ENCODE measurements at places on chromosomes 3 and 15. TPM values are rescaled to one million over a fixed set of nuclear protein-coding genes. Genes with fewer than 3 reads are reported as not detected.

The PDZRN3 gene
- total RNA-seq = 5.5 TPM

The CDHR4 gene
- not detected for total RNA-seq

The EFHB gene
- 1.6 TPM for total RNA-seq

The TAGLN3 gene
- 6.4 TPM for total RNA-seq

The FGF12 gene
- total RNA-seq = 5.1 TPM

The DNAH12 gene
- not detected for total RNA-seq

The CEP70 gene
- 31.1 TPM for total RNA-seq

The P2RY14 gene
- not detected for total RNA-seq

The NOX5 gene
- not detected for total RNA-seq

The WNT5A gene
- total RNA-seq = 1.3 TPM

GRCh38 chr3:120587332-120587975 is 8.7 kb upstream of the NDUFB4 start:
- H3K27me3 ChIP-seq = no peaks in the 10 kb centered on the region
- no peaks in the 10 kb centered on the region for H3K4me1 ChIP-seq
- no peak for DNase-seq
- no peak overlapping the region for H3K4me3 ChIP-seq

GRCh38 chr3:39138804-39139415 is 14.5 kb downstream of the CSRNP1 start:
- H3K27ac ChIP-seq = no peak overlapping the region
- H3K27me3 ChIP-seq = no peaks in the 10 kb centered on the region
- peak; percentile 16 for DNase-seq
- no peaks in the 10 kb centered on the region for H3K4me1 ChIP-seq
- peaks cover 22% of the 10 kb centered on the region for H3K36me3 ChIP-seq
- H3K4me3 ChIP-seq = no peak overlapping the region

GRCh38 chr3:187314176-187314575 is 22.6 kb upstream of the MASP1 start:
- no peaks in the 10 kb centered on the region for H3K27me3 ChIP-seq
- no peak overlapping the region for H3K27ac ChIP-seq
- DNase-seq = no peak
- H3K4me3 ChIP-seq = no peak overlapping the region
- peaks cover 5% of the 10 kb centered on the region for H3K36me3 ChIP-seq

DNA sequence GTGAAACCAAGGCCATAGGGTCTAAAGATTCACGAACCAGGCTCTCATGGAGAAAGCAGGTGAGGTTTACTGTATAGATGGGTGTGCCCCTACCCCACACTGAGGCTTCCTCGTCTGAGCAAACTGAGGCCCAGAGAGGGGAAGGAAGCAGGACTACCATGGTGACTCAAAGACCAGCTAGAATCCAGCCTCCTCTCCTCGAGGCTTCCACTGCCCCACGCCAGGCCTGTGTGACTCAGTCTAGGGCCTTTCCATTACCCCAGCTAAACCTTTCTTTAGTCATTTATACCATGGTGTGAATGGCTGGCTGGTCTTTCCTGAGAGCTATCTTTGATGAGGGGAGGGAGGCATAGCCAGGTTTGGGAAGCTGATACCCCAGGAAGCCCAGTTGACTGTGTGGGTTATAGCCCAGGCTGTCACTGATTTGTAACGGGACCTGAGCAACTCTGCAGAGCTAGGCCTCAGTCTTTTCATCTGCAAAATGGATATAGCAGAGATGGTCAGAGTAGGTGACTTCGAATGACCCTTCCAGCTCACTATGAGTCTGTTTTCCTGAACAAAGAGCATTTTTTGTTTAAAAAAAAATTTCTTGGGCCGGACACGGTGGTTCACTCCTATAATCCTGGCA is 3.0 kb upstream of the RHO start:
- H3K27ac ChIP-seq = no peak overlapping the region
- H3K4me1 ChIP-seq = peaks cover 8% of the 10 kb centered on the region
- H3K4me3 ChIP-seq = no peak overlapping the region

DNA sequence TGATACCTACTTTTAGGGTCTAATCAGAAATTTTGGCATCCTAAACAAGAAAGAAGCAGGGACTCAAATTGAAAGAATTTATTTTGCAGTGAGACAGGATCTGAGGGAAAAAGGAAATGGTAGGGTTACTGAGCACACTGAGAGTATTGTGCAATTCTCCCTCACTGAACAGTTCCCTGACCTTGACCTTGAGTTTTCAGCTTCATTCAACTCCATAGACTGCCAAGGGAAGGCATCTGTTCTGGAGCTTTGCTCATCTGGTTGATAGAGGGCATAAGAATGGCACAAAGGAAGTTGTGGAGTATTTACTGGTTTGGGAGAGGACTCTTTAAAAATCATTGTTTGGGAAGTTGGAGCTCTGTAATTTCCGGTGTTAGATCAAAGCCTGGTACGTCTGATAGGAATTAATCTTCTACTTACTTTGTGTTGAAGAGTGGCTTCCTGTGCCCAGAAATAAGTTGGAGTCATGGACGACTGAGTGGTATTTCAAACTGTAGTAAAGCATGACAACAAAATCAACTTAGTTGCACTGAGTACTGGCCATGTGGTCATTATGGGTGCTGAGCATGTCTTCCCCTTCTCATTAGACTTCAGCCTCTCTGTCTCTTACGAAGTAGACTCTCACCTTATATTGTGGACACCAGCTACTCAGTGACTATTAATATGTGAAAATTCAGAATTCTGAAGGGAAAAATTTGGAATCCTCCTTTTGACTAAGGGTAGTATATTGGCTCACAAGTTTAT is 40.8 kb downstream of the CLDN1 start:
- no peaks in the 10 kb centered on the region for H3K27me3 ChIP-seq
- DNase-seq = no peak
- H3K4me1 ChIP-seq = no peaks in the 10 kb centered on the region
- no peak overlapping the region for H3K27ac ChIP-seq
- H3K36me3 ChIP-seq = no peaks in the 10 kb centered on the region

- H3K27me3 ChIP-seq = no peaks in the 10 kb centered on the region
- DNase-seq = peak; percentile 76
- H3K4me3 ChIP-seq = no peak overlapping the region
- H3K4me1 ChIP-seq = 0 out of 2 replicates have a peak, but pooled peaks cover 6% of the 10 kb centered on the region
Measured at GRCh38 chr3:51389423-51390183, 1.5 kb upstream of the RBM15B start.

DNA sequence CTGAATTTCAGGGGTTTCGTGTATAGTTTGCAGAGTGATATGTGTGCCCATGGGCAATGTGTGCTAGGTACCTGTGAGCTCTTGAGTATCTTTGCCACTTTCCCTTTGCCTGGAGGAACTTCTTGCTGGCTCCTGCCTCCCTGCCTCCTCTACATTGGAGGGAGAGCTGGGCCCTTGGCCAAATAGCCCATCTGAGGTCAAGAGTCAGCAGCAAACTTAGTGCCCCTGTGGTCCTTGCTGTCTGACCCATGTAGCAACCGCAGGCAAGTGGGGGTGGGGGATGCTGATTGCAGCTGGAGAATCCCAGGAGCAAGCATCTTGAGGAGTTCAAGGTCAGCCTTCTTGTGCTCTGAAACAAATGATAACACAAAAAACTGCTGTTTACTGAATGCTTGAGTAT is 5.4 kb upstream of the TBC1D21 start:
- no peak overlapping the region for H3K27ac ChIP-seq
- peak; percentile 15 for DNase-seq
- H3K4me3 ChIP-seq = no peak overlapping the region

GRCh38 chr3:110164632-110165369 is 827.5 kb upstream of the DPPA4 start:
- H3K27ac ChIP-seq = peak overlapping the region; percentile 61
- peak overlapping the region; percentile 53 for H3K4me3 ChIP-seq
- DNase-seq = no peak
- H3K27me3 ChIP-seq = no peaks in the 10 kb centered on the region
- H3K36me3 ChIP-seq = peaks cover 3% of the 10 kb centered on the region
- no peaks in the 10 kb centered on the region for H3K4me1 ChIP-seq

GRCh38 chr15:31177951-31178350 is 76.4 kb upstream of the TRPM1 start:
- no peaks in the 10 kb centered on the region for H3K4me1 ChIP-seq
- H3K4me3 ChIP-seq = no peak overlapping the region
- no peaks in the 10 kb centered on the region for H3K27me3 ChIP-seq
- no peak overlapping the region for H3K27ac ChIP-seq
- DNase-seq = no peak
- no peaks in the 10 kb centered on the region for H3K36me3 ChIP-seq

DNA sequence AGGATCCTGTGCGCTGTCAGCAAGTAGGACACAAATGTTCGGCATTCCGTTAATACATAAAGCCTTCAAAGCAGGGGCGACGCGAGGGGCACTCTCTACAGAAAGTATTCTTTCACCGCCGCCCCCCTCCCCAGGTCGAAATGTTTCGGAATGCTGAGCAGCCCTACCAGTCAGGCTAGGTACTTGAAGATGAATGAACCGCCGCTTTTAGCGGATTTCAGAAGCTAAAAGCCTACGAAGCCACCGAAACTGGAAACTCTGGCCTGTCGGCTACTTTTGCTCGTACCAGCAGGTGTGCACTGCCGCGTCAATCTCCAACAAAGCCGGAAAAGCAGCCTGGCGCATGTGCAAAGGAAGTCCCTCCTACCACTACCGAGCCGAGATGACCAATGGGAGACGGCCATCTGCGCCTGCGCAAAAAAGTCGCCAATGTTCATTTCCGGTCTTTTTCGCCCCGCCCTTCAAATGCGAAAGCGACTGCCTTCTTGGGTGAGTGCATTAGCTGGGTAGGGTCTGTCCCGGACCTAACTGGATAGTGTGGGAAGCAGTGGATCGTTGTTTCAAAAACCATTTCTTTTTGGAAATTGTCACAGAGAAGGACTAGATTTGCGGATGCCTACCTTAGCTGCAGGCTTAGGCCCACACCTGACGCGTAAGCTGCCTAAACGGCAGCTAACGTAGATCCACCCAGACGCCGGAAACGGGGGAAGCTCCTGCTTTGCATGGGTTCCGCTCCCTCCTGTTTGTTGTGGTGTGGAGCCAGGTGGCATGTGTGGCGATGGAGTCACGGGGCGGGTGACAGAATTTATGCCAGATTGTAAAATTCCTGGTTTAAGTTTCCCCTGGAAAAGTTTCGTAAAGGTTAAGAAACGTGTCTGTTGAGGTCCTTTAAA is at the start of gene WDR5B:
WDR5B (minus strand) TSS at position 301 of the 893 bp plus-strand sequence. CDS start 534 bp downstream, outside the sequence.
- peak within 1 kb of the TSS; percentile 4 for H3K27ac ChIP-seq
- peak within 1 kb of the TSS; percentile 96 for H3K4me3 ChIP-seq
- H3K27me3 ChIP-seq = no peaks in the 10 kb centered on the region
- peaks cover 4% of the 10 kb centered on the region for H3K36me3 ChIP-seq
- DNase-seq = peak; percentile 97
- no peaks in the 10 kb centered on the region for H3K4me1 ChIP-seq

DNA sequence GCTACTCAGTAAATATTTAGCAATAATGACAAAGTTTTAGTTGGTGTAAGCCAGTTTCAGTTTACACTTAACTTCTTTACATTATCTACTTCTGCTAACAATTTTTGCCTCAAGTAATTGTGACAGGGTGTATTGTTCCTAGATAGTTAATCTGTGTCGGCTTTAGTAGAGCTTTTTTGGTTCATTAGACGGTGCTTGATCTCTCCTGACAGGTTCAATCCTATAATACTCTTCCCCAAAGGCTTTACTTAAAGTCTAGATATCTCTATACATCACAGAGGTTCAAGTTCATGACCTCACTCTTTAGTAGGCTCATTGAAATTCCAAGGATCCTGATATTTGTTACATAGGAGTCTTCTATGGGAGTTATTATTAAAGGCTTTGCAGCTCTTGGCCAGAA is 365.6 kb upstream of the DPPA4 start:
- DNase-seq = no peak
- no peak overlapping the region for H3K27ac ChIP-seq
- H3K27me3 ChIP-seq = no peaks in the 10 kb centered on the region

- no peak overlapping the region for H3K27ac ChIP-seq
- H3K4me1 ChIP-seq = no peaks in the 10 kb centered on the region
- DNase-seq = no peak
- no peaks in the 10 kb centered on the region for H3K36me3 ChIP-seq
- no peaks in the 10 kb centered on the region for H3K27me3 ChIP-seq
Measured at GRCh38 chr15:45535486-45536042, 13.0 kb upstream of the SLC30A4 start.

DNA sequence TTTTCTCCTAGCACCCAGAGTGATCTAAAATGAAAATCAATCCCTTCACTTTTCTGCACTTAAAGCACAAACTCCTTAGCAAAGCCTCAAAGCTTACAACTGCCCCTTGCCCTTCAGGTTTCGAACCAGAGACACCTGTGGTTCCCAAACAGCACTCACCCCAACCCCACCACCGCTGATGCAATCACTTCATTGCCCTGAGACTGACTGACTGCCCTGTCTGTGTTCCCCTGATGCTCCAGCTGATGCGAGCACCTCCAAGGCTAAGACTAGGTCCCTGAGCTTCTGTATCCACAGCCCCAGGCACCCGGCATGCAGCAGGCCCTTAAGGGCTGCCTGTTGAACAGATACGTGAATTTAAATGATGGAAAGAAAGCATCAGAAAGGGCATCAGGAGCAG is 127.3 kb downstream of the ZNF621 start:
- H3K36me3 ChIP-seq = no peaks in the 10 kb centered on the region
- no peaks in the 10 kb centered on the region for H3K27me3 ChIP-seq

DNA sequence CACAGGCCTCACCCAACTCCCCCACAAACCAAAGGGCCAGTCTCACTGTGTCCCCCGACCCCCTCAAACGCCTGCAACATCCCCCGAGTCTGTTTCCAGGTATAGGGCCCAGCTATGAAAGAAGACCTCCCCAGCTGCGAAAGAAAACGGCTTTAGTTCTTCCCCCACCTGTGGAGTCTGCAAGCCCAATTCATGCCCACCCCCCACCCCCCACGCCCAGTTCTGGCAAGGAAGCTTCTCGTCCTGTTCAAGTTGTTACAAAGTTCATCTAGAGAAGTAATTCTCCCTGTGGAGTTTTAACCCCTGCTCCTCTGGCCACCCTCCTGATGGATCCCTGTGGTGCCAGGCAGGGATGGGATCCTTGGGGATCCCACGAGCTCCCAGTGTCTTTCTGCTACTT is 54.4 kb downstream of the CCDC66 start:
- DNase-seq = no peak
- no peaks in the 10 kb centered on the region for H3K27me3 ChIP-seq
- H3K27ac ChIP-seq = no peak overlapping the region
- H3K4me3 ChIP-seq = no peak overlapping the region
- H3K4me1 ChIP-seq = peaks cover 4% of the 10 kb centered on the region

DNA sequence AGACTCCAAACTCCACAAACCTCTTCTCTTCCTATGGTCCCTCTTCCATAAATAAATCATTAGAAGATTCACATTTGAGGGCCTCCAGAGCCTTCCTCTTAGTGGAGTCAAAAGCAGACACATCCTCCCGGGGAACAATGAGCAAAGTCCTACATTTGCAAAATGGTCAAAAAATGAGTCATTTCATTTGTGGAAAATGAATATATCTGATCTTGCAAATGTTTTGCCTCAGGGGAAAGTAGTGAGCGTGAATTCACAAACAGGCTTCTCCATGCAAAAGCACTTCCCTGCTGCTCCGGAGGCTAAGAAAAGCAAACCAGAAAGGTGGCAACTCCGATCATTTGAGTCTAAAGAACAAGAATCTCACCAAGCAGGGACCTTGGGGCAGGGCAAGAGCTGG is 86.7 kb upstream of the IQSEC1 start:
- H3K4me3 ChIP-seq = no peak overlapping the region
- peaks cover 10% of the 10 kb centered on the region for H3K36me3 ChIP-seq
- no peak overlapping the region for H3K27ac ChIP-seq
- no peaks in the 10 kb centered on the region for H3K27me3 ChIP-seq
- DNase-seq = no peak
- H3K4me1 ChIP-seq = peaks cover 7% of the 10 kb centered on the region
